ENCODE measurements at places on chromosomes 1 and 21.
A peak's percentile ranks its signal among the peaks of the same experiment; 100 is the strongest.

- no peak for DNase-seq
These were observed 13.5 kb upstream of the IKBKE start for GRCh38 chr1:206456577-206457370.

GRCh38 chr1:221477252-221477651 is 264.6 kb downstream of the DUSP10 start:
- DNase-seq: no peak

DNA sequence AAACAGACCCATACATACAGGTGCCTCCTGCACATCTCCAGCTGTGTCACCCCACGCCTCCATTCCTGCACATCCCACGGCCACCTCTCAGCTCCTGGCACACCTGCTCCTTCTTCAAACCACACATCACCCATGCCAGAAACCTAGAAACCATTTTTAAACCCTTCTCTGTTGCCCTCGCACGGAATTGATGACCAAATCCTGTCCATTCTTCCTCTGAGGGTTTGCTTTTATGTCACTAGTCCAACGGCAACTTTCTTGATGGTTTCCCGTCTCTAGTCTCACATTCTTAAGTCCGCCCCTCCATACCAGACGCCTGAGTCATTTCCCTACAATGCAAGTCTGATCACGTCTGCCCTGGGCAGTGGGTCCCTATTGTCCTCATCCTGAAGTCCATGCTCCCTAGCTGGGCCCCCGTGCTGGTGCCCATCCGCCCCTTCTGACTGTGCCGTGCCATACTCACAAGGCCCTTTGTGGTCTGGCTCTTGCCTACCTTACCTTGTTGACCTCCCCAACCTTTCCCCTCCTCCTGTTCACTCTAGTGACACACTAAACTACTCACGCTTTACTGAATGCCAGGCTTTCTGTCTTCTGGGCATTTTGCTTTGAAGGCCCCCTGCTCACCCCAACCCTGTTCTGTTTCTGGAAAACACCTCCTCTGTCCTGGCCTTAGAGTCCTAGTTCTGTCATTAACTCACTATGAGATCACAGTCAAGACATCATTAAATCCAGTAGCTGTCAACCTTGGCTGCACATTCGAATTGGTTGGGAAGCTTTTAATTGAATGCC is 17.6 kb downstream of the SLC2A1 start:
- DNase-seq: no peak

DNA sequence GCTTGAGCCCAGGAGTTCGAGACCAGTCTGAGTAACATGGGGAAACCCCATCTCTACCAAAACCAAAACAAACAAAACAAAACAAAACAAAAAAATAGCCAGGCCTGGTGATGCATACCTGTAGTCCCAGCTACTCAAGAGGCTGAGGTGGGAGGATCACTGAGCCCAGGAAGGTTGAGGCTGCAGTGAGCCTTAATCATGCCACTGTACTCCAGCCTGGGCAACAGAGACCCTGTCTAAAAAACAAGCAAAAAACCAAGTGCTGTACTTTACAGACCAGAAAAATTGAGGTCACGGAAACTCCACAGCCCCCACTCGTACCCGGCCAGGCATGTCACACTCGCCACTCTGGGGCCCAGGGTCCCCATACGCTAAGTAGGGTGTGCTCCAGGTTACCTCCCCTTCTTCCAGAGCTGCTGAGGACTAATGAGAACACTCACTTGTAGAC is 22.9 kb downstream of the ATP2B4 start:
- DNase-seq: peak; percentile 39

DNA sequence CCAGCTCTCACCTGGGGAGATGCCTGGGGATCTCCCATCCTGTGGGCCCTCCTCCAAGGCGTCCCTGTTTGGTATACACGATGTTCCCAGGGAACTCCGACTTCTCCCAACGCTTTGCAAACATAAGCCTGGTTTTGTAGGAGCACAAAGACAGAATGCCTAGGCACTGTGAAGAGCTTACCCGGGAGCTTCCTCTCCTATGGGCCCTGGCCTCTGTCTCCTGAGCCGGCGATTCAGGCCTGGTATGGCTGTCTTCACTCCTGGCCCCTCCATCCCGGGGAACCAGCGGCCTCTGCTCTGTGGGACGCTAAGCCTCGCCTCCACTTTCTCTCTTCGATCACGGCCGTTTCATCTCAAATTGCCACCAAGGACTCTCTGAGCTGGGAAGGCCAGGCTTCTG is 59.6 kb upstream of the ACTRT2 start:
- no peak for DNase-seq

- no peak for DNase-seq
These were observed 68.9 kb upstream of the PARP1 start for GRCh38 chr1:226476648-226477319.

- DNase-seq: no peak
These were observed 19.9 kb downstream of the TLR5 start for GRCh38 chr1:223123011-223123610.

DNA sequence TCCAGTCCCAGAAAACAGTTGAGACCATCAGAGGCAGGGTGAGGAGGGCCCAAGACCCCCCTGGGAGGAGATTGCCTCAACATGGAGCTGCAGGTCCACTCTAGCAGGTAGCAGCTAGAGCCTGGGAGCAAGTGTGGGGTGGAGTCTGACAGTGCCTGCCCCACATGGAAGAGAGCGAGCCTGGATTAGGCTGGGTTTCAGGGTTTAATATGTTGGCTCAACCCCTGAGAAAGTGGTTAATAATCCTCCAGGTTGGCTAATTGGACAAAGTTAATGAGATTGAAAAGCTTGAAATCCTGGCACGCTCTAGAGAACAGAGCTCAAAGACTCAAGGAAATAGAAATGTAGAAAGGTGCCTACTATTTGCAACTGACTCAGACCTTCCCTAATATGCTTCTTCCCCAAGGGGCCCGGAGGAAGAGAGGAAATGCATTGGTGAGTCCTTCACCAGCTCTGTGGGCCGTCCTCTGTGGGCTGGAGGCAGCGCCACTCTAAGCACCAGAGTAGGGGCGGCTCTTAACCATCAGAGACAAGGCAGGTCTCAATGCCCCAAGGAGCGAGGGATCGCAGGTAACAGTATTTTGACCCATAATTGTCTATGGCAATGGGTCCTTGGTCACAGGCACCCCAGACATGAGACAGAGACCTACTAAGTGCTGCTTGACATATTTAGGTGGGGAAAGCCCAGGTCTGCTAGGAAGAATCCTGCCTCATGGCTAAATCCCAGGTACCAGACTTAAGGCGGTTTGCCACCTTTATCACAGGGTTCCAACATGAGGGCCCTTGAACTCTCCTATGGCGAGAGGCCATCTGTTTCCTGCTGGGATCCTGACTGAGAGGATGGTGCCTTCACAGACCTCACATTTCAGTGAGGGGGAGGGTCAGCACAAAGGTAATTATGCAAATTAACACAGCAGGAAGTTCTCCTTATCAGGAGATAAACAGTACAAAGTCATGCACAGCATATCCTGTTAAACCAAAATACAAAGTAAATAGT is 33.8 kb downstream of the RSPH1 start:
- DNase-seq: no peak

GRCh38 chr21:30769724-30770431 is 14.7 kb upstream of the KRTAP21-1 start:
- no peak for DNase-seq
